ENCODE measurements at places on chromosomes 1 and 21.
A peak's percentile ranks its signal among the peaks of the same experiment; 100 is the strongest.

DNA sequence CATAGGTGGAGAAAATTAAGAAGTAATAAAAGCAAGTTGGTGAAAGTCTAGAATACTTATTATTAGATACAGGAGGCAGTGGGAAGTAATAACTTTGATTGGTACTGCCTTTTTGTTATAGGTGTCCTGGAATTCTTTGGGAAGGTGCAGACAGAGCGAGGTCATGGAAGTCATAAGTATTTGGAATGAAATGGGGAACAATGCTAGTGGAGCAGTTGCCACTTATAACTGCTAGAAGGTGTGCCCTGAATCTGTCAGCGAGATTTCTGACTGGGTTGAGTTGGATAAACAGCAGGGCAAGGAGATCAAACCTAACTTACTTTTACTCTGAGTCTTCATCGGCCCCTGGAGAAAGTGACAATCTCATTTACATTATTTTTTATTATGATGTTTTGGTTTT, 69.6 kb downstream of the LHX9 start:
- DNase-seq = no peak
- no peaks in the 10 kb centered on the region for H3K27me3 ChIP-seq

GRCh38 chr1:114008480-114008941, 29.2 kb downstream of the OLFML3 start:
- no peaks in the 10 kb centered on the region for H3K4me1 ChIP-seq
- H3K36me3 ChIP-seq = no peaks in the 10 kb centered on the region
- H3K27ac ChIP-seq = no peak overlapping the region
- no peaks in the 10 kb centered on the region for H3K27me3 ChIP-seq
- no peak for DNase-seq

- no peaks in the 10 kb centered on the region for H3K4me1 ChIP-seq
- no peaks in the 10 kb centered on the region for H3K27me3 ChIP-seq
- H3K4me3 ChIP-seq = no peak overlapping the region
Measured at GRCh38 chr1:108521990-108522393, 37.9 kb upstream of the EEIG2 start.

DNA sequence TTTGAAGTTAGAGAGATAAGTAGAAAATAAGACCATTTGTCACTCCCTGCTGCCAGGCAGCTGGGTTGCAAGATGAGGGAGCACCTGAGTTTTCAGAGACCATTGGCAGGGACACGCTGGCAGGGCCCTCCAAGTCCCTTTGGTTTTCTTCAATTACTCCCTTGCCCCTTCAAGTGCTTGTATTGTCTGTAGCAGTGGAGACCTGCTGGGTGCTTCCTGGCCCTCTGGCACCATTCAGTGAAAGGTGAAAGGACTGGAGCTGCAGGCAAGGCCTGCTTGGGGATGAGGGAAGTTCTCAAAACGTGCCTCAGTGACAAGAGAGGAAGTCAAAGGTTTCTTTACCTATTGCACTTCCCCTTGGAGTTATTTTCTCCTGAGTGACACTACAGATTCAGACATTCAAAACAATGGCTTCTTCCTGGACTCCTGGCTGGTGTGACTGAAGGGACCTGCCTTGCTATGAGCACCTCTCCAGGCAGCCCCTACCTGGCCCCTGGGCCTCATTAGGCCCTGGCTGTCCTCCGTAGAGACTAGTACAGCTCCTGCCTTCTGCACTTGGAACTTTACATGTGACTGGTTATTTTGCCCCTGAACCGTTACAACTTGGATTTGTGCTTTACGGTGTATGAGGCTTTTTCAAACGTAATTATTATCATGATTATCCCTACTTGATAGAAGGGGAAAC, 100.1 kb downstream of the C1orf21 start:
- no peaks in the 10 kb centered on the region for H3K36me3 ChIP-seq
- H3K4me1 ChIP-seq = peaks cover 84% of the 10 kb centered on the region
- no peaks in the 10 kb centered on the region for H3K27me3 ChIP-seq
- peak overlapping the region; percentile 78 for H3K27ac ChIP-seq
- no peak for DNase-seq
- H3K4me3 ChIP-seq = no peak overlapping the region

DNA sequence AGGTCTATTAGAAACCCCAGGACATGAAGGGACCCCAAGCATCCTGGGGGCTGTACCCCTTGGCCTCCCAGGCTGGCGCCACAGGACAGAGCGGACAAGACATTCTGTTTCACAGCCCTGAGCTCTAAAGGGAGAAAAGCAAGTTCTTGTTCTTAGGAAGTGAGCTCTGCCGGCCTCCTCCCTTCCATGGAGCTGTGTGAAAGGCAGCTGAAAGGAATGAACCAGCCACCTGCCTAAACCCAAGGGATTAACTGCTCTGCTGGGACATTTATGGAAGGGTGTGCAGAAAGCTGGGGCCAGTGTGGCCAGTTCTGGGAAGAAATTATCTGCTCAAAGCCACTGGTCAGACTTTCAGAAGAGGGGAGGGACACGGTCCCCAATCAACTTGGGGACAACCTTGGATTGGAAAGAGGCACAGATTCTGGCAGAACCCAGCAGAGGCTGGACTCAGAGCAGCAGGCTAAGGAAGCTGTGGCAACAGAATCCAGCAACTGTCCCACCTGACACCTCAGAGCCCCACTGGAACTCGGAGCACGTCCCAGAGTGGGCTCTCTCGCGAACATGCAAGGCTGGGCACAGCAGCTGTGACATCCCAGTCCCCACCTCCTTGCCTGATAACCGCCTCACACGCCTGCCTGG, 2.1 kb downstream of the KLHL21 start:
- peaks cover 20% of the 10 kb centered on the region for H3K36me3 ChIP-seq
- peaks cover 76% of the 10 kb centered on the region for H3K4me1 ChIP-seq
- peak overlapping the region; percentile 96 for H3K27ac ChIP-seq
- DNase-seq = no peak
- H3K4me3 ChIP-seq = peak overlapping the region; percentile 99

DNA sequence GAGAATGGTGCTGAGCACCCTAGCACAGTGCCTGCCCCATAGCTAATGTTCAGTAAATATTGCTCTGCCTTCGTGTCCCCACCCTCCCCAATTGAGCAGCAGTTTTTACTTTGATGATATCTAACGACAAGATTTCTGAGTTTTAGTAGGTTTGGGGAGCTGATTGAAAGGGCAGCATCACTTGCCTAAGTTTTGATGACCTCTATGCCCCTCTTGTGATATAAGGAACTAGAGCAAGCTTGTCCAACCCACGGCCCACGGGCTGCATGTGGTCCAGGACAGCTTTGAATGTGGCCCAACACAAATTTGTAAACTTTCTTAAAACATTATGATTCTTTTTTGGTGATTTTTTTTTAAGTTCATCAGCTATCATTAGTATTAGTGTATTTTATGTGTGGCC, 1.6 kb downstream of the CNIH4 start:
- no peaks in the 10 kb centered on the region for H3K27me3 ChIP-seq
- H3K4me3 ChIP-seq = peak overlapping the region; percentile 88
- peak overlapping the region; percentile 86 for H3K27ac ChIP-seq
- peaks cover 9% of the 10 kb centered on the region for H3K4me1 ChIP-seq

- H3K27ac ChIP-seq = no peak overlapping the region
- DNase-seq = no peak
- H3K27me3 ChIP-seq = no peaks in the 10 kb centered on the region
- peaks cover 26% of the 10 kb centered on the region for H3K4me1 ChIP-seq
- no peaks in the 10 kb centered on the region for H3K36me3 ChIP-seq
- H3K4me3 ChIP-seq = no peak overlapping the region
Measured at GRCh38 chr1:14954210-14954609, 199.3 kb upstream of the TMEM51 start.

- H3K36me3 ChIP-seq = no peaks in the 10 kb centered on the region
- H3K27me3 ChIP-seq = no peaks in the 10 kb centered on the region
- DNase-seq = no peak
- no peak overlapping the region for H3K27ac ChIP-seq
- no peaks in the 10 kb centered on the region for H3K4me1 ChIP-seq
- H3K4me3 ChIP-seq = no peak overlapping the region
Measured at GRCh38 chr1:30272277-30273020, 450.9 kb downstream of the MATN1 start.

GRCh38 chr1:185487026-185487425, 170.0 kb upstream of the IVNS1ABP start:
- no peak overlapping the region for H3K27ac ChIP-seq
- no peaks in the 10 kb centered on the region for H3K27me3 ChIP-seq
- H3K4me1 ChIP-seq = peaks cover 6% of the 10 kb centered on the region
- no peak for DNase-seq
- H3K36me3 ChIP-seq = no peaks in the 10 kb centered on the region
- H3K4me3 ChIP-seq = no peak overlapping the region

GRCh38 chr1:77991638-77992037, 12.8 kb upstream of the FUBP1 start:
- H3K36me3 ChIP-seq = peaks cover 5% of the 10 kb centered on the region
- no peaks in the 10 kb centered on the region for H3K4me1 ChIP-seq
- H3K27ac ChIP-seq = no peak overlapping the region
- no peak overlapping the region for H3K4me3 ChIP-seq
- no peak for DNase-seq
- H3K27me3 ChIP-seq = no peaks in the 10 kb centered on the region

DNA sequence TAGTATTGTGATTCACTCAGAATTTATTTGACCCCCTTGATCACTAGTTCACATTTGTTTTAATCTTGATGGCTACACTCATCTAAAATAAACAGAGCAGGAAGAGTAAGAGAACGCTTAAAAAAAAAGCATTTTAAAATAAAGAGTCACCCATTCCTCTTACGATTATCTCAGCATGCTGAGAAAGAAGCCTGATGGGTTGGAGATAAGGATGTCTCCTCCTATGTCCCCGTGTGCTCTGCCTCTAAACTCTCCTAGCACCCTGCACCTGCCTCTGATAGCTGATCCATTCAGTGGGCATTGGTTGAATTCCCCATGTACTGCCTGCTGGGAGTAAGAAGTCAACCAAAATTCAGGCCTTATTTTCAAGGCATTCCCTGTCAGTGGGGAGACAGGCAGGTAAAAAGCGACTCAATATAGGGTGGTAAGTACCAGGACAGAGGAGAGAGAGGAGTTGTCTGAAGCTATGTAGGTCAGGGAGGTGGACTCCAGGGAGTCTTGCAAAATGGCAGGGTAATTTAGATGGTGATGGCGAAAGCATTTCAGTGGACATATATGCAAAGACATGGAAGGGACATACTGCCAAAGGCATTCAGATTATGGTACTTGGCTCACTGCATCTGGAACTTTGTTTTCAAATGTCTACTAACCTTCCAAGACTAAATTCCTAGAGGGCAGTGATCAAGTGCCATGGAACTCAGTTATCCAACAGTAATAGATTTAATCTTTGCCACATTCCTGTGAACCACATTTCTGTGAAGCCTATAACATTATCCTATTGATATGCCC, 18.4 kb downstream of the ELAVL4 start:
- H3K27me3 ChIP-seq = no peaks in the 10 kb centered on the region
- DNase-seq = no peak
- no peaks in the 10 kb centered on the region for H3K36me3 ChIP-seq
- H3K4me3 ChIP-seq = no peak overlapping the region

- DNase-seq = no peak
- no peaks in the 10 kb centered on the region for H3K4me1 ChIP-seq
- no peak overlapping the region for H3K4me3 ChIP-seq
- no peak overlapping the region for H3K27ac ChIP-seq
Measured at GRCh38 chr1:206102292-206102936, 14.8 kb downstream of the AVPR1B start.

DNA sequence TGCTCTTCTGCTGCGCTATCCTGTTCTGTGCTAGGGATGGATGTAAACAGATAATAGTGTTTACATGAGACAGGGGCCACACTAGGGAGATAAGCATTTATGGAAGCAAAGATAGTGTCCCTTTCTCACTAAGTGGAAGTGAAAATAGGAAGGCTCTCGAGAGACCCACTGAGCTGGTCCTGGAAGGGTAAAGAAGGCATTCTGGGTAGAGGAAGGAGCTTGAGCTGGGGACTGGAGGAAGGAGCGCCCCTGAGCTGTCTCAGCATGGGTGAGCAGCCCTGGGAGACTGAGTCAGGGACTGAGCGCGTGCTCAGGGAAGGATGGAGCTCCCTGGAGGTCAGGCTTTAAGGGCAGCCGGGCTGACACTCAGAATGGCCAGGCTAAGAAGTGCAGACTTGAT, 93.3 kb downstream of the IGSF21 start:
- no peak overlapping the region for H3K4me3 ChIP-seq
- DNase-seq = no peak
- H3K36me3 ChIP-seq = no peaks in the 10 kb centered on the region
- H3K27me3 ChIP-seq = no peaks in the 10 kb centered on the region
- no peak overlapping the region for H3K27ac ChIP-seq

- no peak for DNase-seq
- peak overlapping the region; percentile 96 for H3K27ac ChIP-seq
- H3K27me3 ChIP-seq = no peaks in the 10 kb centered on the region
- peak overlapping the region; percentile 96 for H3K4me3 ChIP-seq
Measured at GRCh38 chr1:155910621-155911121, 478 bp downstream of the RIT1 start.

DNA sequence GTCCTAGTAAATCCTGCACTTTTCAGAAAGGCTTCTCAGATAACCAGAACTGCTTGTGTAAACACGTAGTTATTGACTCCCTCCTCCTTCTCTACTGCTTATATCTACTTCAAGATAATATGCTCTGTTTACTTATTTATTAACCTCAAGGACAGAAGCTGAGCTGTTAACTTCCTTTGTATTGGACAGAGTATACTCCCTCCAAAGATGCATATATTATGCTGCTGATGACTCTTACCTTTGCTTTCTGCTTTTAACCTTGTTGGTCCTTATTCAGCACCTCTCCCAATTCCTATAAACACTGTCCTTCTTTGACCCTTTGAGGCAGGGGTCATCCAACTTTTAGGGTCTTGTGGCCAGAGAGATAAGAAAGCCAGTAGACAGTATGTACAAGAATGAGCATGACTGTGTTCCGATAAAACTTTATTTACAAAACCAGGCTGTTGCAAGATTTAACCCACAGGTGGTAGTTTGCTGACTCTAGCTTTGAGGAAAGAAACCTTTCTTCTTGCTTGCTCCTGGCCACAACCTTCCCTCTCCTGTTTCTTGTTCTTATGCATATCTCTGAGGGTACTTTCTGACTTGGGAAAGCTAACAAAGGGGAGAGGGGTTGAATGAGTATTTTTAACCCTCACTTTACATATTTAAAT, 4.9 kb downstream of the TPM3 start:
- no peak overlapping the region for H3K27ac ChIP-seq
- H3K4me3 ChIP-seq = no peak overlapping the region
- peaks cover 1% of the 10 kb centered on the region for H3K27me3 ChIP-seq
- H3K4me1 ChIP-seq = peaks cover 14% of the 10 kb centered on the region
- H3K36me3 ChIP-seq = no peaks in the 10 kb centered on the region

DNA sequence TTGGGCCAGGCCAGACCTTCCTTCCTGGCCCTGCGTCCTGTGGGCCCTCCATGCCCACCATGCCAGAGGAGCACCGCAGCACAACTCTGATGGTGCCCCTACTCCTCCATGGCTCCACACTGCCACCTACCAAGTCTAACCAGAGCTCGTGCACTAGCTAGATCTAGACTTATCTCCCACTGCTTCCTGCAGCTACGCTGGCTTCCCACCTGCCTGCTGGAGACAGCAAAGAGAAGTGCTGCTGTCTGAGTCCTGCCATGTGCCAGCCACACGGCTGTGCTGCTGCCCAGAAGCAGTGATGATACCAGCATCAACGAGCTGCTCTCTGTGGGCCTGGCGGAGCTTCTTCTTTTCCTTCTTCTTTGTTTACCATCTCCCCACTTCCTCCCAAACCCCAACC, 4.5 kb downstream of the GUCA2B start:
- no peak overlapping the region for H3K27ac ChIP-seq
- no peak for DNase-seq
- no peaks in the 10 kb centered on the region for H3K36me3 ChIP-seq
- H3K4me1 ChIP-seq = no peaks in the 10 kb centered on the region

All from esophagus squamous epithelium (tissue), 5 donors.